ENCODE measurements at places on chromosomes 1 and 21.

GRCh38 chr1:220221670-220222069 is 50.6 kb downstream of the RAB3GAP2 start:
- no peak for DNase-seq

DNA sequence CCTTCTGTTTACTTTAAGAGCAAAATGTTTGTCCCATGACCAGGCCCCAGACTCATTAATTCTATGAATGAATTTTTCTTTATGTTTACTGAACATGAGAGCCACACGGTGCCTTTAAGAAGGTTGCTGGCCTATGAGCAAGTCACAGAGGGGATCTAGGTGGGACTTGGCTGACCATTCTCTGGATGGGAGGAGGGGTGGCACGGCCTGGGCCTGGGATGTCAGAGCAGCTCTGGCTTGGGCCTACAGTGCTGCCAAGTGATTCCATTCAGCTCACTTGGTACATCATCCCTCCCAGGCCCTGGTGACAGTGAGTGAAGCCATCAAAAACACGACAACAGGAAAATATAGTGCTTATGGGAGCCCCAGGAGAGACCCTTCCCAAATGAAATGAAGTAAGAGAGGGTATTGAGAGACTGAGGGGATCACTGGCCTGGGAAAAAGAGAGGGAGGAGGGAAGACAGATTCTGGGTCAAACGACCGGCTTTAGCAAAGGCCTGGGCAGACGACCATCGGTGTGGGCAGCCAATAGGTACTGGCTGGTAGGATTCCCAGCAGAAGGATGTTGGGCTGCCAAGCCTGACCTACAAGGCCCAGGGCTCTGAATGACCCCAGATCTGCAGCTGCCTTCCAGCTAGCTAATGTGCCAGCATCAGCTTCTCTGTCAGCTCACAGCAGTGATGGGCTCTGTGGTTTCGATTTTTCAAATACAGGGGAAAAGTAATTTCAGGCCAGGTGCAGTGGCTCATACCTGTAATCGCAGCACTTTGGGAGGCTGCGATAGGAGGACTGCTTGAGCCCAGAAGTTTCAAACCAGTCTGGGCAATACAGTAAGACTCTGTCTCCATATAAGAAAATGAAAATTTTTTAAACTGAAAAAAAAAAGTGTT is 3.3 kb downstream of the TMEM53 start:
- DNase-seq, result no peak

- DNase-seq, result no peak
Observed at GRCh38 chr1:208318150-208318734, 74.1 kb upstream of the PLXNA2 start.

- DNase-seq, result no peak
Observed at GRCh38 chr1:205274041-205274691, 46.4 kb downstream of the TMCC2 start.

- DNase-seq, result no peak
Observed at GRCh38 chr1:103171041-103171590, 62.8 kb upstream of the COL11A1 start.

DNA sequence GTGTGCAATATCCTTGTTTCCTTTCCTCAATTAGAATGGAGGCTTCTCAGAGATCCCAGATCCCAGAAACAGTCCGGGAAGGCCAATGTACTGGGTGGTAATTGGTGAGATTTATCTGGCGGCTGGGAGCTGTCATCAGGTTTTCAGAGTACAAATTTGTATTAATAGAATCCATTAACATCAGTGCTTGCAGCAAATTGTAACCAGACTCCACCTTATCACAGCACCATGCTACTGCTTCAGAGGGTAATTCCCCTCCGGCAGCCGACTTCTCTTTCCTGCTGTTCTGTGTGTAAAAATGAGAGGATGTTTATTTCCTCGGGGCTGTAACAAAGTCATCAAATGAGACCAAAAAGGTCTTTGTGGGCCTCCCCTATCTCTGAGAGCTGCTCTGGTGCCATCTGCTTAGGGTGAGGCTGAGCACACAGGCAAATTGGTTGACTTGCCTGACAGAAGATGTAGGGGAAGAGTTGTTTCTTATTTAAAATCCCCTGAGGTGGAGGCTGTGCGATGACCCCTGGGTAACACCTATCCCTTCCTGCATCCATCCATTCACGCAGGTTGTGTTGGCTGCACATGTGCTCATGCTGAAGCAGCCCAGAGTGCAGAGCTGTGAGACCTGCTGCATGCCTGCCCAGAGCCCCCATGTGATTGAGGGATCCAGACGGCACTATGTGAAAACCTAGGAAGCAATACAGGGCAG is 19.2 kb downstream of the NFASC start:
- DNase-seq, result no peak

- no peak for DNase-seq
Observed at GRCh38 chr1:22157359-22157966, 14.6 kb upstream of the WNT4 start.

DNA sequence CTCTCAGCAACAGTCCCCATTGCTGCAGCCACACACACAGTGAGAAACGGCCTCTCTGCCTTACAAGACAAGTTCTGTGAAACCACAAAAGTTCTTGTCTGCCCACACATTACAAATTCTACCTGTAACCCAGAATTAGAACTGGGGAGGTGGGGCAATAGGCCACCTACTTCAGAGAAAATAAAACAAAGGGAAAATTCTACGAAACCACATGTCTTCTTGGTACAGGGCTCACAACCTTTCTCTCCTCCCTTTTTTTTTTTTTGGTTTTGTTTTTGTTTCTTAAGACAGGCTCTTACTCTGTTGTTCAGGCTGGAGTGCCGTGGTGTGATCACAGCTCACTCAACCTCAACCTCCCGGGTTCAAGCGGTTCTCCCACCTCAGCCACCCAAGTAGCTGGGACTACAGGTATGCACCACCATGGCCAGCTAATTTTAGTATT is 30.2 kb downstream of the LPAR3 start:
- DNase-seq, result no peak

DNA sequence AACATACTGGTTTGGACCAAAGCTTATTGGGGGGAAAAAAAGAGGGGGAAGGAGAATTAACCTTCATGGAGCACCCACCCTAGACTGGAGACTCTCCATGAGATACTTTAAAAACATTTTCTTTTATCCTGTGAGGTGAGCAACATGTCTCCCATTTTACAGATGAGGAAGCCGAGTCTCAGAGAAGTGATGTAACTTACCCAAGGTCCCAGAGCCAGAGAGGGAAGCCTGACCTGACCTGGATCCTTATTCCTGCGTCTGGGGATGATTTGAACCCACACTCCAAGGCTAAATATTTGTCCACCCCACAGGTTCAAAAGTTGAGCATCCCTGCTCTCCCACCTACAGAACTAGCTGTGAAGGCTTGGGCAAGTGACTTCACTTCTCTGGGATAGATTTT is 137.9 kb upstream of the JUN start:
- no peak for DNase-seq

DNA sequence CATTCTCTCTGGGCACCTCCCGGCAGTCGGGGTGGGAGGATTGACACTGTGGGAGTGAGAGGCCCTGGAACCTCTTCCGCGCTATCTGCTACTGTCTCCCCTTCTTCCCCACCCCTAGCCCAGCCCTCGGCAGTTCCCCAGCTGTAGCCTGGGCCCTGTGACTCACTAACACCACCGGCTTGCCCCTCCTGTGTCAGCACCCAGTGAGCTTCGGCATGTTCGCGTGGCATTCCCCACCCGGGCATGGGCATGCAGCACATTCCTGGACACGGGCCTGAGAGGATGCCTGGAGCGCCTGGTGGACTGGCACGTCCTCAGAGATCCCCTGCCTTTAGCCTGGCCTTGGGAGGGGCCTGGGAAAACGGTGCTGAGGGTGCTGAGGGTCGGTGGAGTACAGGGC is 1.3 kb downstream of the CDK18 start:
- DNase-seq, result no peak

DNA sequence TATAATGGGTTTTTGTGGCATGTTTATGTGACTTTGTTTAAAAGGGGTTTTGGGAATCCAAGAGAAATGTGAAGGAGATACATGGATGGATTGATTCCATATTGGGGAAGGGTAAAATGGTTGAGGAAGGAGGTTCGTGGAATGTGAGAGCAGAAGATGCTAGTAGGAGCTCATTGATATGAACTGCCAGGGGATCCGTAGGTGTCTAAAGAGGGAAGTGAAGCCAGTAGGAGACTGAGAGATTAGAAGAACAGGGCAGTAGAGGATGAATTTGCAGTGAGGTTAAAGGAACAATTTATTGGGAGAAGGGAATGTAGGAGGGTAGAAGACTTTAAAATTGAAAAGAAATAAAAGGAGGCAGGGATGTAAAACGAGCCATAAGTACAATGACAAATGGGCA is 252.6 kb downstream of the GPR52 start:
- no peak for DNase-seq

DNA sequence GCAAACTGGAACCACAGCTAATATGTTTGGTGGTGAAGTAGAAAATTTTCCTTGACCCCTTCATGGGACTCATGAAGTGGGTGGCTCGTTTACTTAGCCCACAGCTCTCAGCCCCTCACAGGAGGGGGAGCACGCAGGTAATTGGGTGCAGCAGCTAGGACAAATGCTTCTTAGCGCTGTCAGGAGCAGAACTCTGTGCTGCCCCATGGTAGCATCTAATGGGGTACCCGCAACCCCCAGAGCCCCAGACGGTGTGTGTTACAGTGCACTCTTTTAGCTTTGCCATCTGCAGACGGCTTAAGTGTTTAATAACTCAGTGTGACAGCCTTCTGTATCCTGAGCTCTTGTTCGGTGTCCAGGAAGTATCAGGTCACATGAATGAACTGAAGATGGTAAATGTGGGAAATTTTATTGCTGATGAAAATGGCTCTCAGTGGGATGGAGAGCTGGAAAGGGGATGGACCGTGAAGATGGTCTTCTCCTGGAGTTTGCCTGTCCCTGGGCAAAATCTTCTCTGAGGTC is 189.6 kb upstream of the ZRANB2 start:
- DNase-seq, result no peak

DNA sequence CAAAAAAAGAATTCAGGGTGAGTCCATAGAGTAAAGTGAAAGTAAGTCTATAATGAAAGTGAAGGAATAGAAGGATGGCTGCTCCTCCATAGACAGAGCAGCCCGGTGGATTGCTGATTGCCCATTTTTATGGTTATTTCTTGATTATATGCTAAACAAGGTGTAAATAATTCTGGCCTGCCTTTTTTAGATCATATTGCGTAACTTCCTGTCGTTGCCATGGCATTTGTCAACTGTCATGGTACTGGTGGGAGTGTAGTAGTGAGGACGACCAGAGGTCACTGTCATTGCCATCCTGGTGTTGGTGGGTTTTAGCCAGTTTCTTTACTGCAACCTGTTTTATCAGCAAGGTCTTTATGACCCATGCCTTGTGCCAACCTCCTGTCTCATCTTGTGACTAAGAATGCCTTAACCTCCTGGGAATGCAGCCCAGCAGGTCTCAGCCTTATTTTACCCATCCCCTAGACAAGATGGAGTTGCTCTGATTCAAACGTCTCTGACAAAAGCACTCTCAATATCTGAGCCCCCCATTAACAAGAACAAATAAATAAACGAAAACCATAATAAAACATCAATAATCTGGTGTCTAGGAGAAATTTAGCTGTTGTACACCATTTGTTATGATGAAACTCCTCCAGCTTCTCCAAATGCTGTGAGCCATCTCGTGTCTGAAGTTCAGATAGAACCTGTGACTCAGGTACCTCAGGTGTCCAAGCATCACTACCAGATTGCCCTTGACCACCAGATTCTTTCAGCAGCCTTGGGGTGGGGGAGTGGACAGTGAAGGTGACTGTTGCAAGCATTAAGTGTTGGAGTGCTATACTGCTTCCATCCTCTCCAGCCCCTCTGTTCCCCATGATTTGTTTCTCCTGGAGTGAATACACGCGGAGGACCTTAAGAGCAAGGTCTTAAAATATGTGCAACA is 36.0 kb downstream of the EBNA1BP2 start:
- DNase-seq, result no peak

DNA sequence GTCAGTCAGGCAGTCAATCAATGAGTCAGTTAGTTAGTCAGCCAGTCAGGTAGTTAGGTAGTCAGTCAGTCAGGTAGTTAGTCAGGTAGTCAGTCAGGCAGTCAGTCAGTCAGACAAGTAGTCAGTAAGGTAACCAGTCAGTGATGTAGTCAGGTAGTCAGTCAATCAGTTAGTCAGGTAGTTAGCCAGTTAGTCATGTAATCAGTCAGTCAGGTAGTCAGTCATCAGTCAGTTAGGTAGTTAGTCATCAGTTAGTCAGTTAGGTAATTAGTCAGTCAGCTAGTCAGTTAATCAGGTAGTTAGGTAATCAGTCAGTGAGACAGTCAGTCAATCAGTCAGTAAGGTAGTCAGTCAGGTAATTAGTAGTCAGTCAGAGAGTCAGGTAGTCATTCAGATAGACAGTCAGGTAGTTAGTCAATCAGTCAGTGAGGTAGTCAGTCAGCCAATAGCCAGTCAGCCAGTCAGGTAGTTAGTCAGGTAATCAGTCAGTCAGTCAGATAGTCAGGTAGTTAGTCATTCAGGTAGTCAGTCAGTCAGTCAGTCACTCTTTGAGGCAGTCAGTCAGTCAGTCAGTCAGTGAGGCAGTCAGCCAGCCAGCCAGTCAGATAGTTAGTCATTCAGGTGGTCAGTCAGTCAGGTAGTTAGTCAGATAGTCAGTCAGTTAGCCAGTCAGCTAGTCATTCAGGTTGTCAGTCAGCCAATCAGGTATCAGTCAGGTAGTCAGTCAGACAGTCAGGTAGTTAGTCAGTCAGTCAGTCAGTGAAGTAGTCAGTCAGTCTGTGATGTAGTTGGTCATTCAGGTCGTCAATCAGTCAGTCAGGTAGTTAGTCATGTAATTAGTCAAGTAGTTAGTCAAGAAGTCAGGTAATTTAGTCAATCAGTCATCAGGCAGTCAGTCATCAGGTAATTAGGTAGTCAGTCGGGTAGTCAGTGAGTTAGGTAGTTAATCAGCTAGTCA is 15.3 kb downstream of the KRTAP10-1 start:
- DNase-seq, result no peak

- no peak for DNase-seq
Observed at GRCh38 chr1:205811660-205812059, 1.3 kb downstream of the SLC41A1 start.

DNA sequence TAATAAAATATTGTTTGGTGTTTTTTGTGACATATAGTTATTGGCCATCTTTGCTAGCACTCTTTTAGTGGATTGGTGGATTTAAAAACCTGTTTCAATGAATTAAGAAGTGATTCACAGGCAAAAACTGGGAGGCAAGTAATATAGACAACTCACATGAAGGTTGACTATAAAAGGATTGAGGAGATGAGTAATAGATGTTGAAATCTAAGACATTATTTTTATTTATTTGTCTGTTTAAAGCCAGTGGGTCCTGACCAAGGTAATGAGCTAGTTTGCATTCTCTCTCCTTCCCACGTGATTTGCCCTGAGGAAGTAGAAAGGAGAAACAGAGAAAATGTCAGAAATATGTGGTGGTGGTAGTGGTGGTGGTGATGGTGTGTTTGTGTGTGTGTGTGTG is 351.5 kb upstream of the ZP4 start:
- DNase-seq, result no peak

All from stimulated activated CD8-positive, alpha-beta memory T cell treated with anti-CD3 and anti-CD28 coated beads, Interleukin-2, amount 100 ng/mL, for 48 hours (primary cell).